ENCODE measurements at places on chromosomes 2 and 18. TPM values are rescaled to one million over a fixed set of nuclear protein-coding genes. Genes with fewer than 3 reads are reported as not detected.

- no peak for DNase-seq
Observed at GRCh38 chr2:98185801-98186200, 98.8 kb downstream of the VWA3B start.

DNA sequence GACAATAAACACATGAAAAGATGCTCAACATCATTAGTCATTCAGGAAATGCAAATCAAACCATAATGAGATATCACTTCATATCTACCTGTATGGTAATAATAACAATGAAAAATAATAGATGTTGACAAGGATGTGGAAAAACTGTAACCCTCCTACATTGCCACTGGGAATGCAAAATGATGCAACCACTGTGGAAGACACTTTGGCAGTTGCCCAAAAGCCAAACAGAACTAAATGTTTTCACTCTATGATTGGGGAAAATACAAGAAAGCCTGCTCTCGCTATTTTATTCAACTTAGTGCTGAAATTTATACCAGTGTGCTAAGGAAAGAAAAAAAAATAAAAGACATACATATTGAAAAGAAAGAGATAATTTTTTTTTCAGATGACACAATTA lies 934.5 kb downstream of the CNTNAP5 start:
- DNase-seq, result no peak

GRCh38 chr2:60500861-60501260 lies 52.6 kb downstream of the BCL11A start:
- no peak for DNase-seq

DNA sequence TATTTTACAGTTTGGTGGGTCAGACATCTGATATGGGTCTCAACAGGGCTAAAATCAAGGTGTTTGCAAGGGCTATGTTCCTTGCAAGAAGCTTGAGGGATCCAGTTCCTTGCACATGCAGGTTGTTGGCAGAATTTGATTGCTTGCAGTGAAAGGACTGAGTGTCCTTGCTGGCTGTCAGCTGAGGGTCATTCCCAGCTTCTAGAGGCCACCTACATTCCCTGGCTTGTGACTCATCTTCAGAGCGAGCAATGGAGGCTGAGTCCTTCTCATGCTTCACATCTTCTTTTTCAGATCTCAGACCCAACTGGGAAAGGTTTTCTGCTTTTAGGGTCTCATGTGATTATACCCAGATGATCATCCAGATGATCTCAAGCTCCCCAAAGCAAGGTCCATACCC lies 12.4 kb downstream of the MEX3C start:
- DNase-seq, result peak; percentile 28

DNA sequence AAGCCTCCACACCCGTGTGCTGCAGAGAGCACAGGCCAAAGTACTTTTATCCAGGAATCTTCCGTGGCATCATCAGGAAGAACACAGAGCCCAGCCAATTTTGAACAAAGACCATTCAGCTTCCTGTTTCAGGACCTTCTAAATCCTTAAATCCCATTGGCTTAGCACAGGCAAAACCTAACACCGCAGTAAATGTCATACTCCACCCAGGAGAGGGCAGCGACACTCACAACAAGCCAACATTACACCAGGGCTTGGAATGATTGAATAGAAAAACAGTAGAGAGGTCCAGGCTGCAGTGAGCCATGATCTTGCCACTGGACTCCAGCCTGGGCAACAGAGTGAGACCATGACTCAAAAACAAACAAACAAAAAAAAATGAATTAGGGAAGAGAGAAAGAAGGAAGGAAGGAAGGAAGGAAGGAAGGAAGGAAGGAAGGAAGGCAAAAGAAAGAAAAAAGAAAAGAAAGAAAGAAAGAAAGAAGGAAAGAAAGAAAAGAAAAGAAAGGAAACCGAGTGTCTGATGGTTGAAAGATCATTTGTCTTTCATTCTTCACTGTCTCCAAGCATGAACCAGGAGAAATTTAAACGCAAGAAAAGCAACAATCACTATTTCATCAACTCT lies 144.6 kb upstream of the SATB2 start:
- no peak for DNase-seq

- DNase-seq, result no peak
Observed at GRCh38 chr2:31698722-31699121, 118.0 kb upstream of the SRD5A2 start.

- peak; percentile 32 for DNase-seq
Observed at GRCh38 chr2:31983762-31984467, 26.9 kb downstream of the MEMO1 start.

DNA sequence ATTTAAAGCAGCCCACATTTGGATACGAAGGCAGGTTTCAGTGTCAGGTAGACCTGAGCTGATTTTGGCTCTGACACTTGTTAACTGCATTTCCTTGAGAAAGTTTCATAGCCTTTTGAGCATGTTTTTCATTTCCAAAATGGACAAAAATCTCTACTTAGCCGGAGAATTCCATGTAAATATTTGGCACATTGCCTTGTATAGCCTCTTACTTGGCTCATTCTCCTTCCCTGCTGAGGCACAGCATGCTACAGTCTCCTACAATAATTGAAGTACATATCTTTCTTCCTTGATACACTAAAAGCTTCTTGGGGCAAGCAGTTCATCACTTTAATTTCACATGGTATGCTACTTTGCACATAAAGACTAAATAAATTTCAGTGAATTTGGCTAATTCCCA lies 772.2 kb upstream of the CHAC2 start:
- peak; percentile 32 for DNase-seq

GRCh38 chr18:70376914-70377258 lies 88.0 kb downstream of the SOCS6 start:
- DNase-seq, result no peak

DNA sequence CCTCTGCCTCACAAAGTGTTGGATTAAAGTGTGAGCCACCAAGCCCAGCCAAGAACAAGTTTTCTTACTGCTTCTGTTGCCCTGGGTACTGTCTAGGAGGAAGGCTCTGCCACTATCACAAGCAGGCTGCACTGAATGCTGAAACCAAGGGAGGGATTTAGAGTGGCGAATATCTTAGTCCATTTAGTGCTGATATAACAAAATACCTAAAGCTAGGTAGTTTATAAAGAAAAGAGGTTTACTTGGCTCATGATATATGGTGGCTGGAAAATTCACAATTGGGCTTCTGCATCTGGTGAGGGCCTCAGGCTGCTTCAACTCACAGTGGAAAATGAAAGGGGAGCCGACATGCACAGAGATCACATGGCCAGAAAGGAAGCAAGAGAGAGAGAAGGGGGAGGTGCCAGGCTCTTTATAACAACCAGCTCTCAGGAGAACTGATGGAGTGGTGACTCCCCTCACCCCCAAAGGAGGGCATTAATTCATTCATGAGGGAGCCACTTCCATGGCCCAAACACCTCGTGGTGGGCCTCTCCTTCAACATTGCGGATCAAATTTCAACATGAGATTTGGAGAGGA lies 146.0 kb upstream of the SERPINE2 start:
- no peak for DNase-seq

TGIF1 gene
- 100 TPM for total RNA-seq

LCT gene
- total RNA-seq, result under 0.01 TPM

HOXD13 gene
- total RNA-seq, result not detected

ABCG5 gene
- total RNA-seq, result not detected
